ENCODE measurements at places on chromosomes 5 and 9.

GRCh38 chr9:99096409-99096808 lies 8.5 kb upstream of the TGFBR1 start:
- DNase-seq: no peak

DNA sequence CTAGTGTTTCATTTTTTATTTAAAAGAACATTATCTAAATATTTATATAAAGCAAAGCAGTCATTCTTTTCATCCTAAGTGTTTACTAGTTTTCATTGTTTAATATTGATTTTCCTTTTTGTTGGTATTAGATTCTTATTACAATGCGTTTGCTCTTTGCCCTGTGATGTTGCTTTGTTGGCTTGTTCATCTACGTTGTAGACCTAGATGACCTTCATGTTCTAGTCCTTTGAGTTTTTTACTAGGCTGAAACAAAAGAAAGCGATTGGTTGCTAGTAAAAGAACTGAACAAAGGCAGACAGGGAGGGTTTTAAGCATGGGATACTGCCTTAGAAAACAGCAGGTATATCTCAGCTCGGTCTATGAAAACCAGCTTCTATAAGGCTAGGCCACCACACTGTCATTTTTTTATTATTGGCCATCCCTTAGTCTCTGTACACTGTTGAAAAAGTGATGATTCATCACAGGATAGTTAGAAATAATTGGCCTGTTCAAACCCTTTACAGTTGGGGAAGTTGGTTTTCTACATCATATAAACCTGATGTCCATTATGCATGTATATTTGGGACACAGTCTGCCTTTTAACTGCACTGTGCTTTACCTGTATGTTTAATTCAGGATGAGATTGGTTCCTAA lies 119.0 kb downstream of the ZCCHC7 start:
- no peak for DNase-seq

GRCh38 chr5:103487218-103487617 lies 75.4 kb downstream of the NUDT12 start:
- DNase-seq: no peak

- no peak for DNase-seq
Observed at GRCh38 chr5:105816961-105817360, 1853.8 kb downstream of the EFNA5 start.

GRCh38 chr5:14444161-14444560 lies 137.4 kb upstream of the OTULINL start:
- DNase-seq: no peak

GRCh38 chr9:76296561-76297310 lies 97.5 kb downstream of the RFK start:
- no peak for DNase-seq

- no peak for DNase-seq
Observed at GRCh38 chr5:95770830-95771708, 39.9 kb downstream of the RHOBTB3 start.

GRCh38 chr5:131863700-131864099 lies 66.9 kb upstream of the FNIP1 start:
- DNase-seq: no peak

DNA sequence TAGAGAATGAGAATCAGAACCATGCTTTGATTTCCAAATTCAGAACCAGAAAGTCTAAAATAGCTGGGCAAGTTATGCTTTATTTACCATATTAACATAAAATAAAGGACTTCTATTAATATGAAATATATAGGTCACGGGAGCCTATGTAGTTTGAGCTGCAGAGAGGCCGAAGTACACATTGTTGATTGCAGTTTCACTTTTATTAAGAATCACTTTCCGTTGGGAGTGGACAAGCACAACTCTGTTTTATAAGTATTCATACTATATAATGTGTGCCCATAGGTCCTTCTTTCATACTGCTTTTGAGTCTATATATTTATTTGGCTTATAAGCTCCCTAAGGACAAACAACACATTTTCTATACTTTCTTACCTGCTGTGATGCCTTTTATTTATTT lies 58.7 kb upstream of the DMRT3 start:
- no peak for DNase-seq

DNA sequence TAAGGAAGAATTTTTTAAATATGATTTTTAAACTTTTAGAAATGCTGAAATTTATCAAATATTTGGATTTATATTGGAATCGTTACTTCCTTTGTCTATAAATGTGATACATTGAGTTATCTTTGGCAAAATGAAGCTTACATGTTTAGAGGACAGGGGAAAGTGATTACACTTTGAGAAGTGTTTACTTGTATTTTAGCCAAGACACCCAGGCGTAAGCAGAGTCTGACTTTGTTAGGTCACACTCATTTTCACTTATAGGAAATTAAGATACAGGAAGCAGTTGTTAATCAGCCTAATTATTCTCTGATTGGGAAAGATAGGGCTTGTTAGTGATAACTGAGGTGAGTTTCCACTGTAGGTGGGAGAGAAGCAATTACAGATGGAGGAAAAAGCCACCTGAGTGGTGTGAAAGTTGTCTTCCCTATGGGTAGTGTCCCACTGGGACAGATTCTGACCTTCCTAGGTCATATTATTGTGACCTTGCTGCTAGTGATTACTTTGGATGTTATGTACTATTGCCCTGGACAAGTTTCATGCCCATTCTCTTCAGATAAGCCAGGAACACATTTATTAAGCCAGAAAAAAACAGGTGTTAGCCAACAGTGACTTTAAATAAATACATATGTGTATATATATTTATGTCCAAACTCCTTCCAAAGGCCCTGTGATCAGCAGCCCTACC lies 88.7 kb downstream of the UHRF2 start:
- no peak for DNase-seq

GRCh38 chr5:96616801-96617200 lies 45.4 kb upstream of the CAST start:
- no peak for DNase-seq
